Bladder microvascular endothelial cell (primary cell): ENCODE measurements at places on chromosomes 3 and 15. TPM values are rescaled to one million over a fixed set of nuclear protein-coding genes. Genes with fewer than 3 reads are reported as not detected.

NIPA2 gene
- total RNA-seq, result 52.9 and 74.0 TPM in 2 replicates

MST1R gene
- total RNA-seq, result 0.81 and 1.0 TPM in 2 replicates

LEKR1 gene
- total RNA-seq, result 0.25 and 0.49 TPM in 2 replicates

HERC2 gene
- 45.7 and 98.2 TPM in 2 replicates for total RNA-seq

CTXND1 gene
- total RNA-seq, result not detected in 2 replicates

TM4SF1 gene
- 1,004 and 1,541 TPM in 2 replicates for total RNA-seq

SH2D7 gene
- not detected in 2 replicates for total RNA-seq

CCDC54 gene
- total RNA-seq, result not detected in 2 replicates

MKRN3 gene
- not detected in 2 replicates for total RNA-seq

CCDC50 gene
- 96.2 and 195 TPM in 2 replicates for total RNA-seq

ERICH6 gene
- 0.06 TPM in 1 of 2 replicates, not detected in the other for total RNA-seq

CFAP161 gene
- total RNA-seq, result 0.19 and 0.65 TPM in 2 replicates

FETUB gene
- not detected in 2 replicates for total RNA-seq

ZNF774 gene
- 0.97 and 2.3 TPM in 2 replicates for total RNA-seq
